ENCODE measurements at places on chromosomes 7 and 10.

DNA sequence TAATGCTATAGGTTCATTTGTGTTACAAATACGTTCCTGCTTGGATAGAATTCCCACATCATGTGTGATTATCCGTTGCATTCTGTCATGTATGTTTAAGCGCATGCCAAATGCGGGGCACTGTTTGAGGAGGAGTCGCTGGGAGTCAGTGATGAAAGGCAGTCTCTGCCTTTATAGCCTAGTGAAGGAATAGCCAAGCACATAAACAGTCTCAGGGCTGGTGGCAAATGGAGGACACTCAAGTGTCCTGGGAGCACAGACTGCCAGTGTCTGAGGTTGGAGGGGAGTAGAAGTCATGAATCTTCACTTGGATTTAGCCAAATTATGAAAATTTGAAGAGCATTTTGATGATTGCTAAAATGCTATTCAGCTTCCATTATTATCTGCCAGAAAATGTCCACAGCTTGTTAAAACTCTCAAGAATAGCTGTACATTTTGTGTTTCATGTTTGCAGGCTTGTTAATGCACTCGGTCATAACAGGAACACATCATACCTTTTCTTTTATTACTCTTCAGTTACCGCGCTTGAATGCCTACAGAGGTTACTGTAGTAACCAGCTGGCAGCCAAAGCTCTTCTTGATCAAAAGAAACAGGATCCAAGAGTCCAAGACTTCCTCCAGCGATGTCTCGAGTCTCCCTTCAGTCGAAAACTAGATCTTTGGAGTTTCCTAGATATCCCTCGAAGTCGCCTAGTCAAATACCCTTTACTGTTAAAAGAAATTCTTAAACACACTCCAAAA, 41.6 kb downstream of the NET1 start:
- no peak for DNase-seq

- DNase-seq: no peak
These were observed 31.1 kb downstream of the CRTAC1 start for GRCh38 chr10:97999066-97999922.

DNA sequence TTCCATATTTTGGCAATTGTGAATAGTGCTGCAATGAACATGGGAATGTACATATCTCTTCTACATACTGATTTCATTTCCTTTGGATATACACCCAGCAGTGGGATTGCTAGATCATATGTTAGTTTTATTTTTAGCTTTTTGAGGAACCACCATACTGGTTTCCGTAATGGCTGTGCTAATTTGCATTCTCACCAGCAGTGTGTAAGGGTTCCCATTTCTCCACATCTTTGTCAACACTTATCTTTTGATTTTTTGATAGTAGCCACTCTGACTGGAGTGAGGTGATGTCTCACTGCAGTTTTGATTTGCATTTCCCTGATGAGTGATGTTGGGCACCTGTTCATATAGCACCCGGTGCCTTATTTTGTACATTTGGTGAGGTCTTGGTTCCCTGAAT, 519.6 kb downstream of the REEP3 start:
- DNase-seq: no peak

GRCh38 chr10:70379581-70380176, 2.7 kb downstream of the LRRC20 start:
- DNase-seq: no peak

GRCh38 chr10:125343118-125343925, 183.0 kb upstream of the CTBP2 start:
- no peak for DNase-seq

DNA sequence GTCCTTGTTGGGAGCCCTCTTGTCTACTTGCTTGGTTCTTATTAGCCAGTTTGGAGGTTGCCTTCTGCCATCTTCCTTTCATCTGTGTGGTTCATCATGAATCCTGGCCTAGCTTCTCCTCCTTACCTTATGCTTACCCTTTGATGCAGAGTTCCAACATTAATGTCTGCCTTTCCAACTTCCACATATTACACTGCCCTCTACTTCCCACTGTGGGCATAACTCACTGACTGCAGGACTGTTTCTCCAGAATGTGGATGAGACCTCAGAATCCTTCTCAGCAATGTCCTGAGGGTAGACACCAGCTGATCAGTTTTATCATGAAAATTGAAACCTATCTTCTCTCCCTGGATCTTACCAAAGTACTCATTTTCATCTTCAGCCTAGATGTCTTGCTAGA, 491.0 kb downstream of the LRMDA start:
- DNase-seq: no peak

DNA sequence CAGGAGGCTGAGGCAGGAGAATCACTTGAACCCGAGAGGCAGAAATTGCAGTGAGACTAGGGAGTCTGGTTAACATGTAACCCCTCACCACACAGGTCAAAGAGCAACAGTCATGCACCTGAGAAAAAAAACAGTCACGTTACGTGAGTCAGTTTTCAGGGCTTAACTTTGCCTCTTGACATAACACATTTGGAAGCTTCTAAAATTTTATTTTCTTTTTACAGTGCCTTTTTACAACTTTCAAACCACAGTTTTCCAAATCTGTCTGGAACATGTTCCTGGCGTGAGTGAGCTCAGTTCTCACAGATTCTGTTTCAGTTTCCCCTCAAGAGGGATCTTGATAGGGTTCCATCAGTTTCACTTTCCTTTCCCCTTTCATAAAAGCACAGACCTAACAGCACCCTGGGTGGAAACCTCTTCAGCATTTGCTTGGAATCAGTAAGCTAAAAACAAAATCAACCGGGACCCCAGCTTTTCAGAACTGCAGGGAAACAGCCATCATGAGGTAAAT, 4.4 kb downstream of the IFIT3 start:
- DNase-seq: no peak

DNA sequence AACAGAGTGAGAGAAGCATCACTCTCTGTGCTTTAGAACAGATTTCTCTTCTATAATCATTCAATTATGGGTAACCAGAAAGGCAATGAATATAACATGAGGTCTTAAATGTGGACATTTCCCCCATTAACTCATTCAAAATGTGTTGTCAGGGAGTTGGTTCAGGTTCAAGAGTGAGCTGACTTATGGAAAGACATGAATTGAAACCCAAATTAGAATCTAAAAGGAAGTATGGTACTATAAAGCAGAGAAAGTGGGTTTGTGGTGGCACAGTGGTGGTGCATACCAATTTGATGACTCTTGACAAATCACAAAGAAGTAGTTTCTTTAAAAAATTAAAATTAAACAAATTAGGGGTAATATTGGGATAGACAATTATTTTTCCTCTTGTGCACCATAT, 114.6 kb upstream of the MEOX2 start:
- DNase-seq: no peak

DNA sequence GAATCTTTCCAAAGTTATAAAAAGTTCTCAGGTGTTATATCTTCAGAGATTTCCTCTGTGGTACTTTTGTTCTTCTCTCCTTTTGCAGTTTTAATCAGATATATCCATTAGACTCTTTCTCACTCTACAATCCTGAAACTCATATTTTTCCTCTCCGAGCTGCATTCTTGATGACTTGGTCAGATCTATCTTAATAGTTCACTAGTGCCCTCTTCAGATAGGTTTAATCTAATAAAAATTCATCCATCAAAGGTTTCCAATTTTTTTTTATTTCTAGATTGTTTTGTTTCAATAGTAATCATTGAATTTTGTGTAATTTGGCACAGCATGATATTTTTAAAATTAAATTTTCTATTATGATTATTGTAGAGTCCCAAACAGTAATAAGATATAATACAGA, 21.8 kb upstream of the DGKB start:
- DNase-seq: no peak

DNA sequence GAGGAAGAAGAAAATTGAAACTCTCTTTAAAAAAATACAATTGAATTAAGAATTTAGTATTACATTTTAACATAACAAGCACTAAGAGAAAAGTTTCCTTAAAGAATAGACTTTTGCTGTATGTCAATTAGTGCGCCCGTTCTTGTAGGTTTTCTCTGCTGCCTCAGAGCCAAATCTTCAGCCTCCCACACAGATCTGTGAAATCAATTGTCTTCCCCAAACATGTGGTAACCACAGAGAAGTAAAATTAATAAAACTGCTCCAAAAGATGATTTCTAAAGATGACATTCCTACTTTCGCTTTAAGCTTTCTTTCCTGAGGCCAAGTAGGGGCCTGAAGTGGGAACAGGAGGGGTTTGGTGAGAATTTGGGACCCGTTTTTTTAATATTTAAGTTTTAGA, 113.2 kb upstream of the ADO start:
- DNase-seq: no peak

Data from right forelimb (tissue), 1 donor.